Nasal cavity respiratory epithelium epithelial cell of viscerocranial mucosa (primary cell): ENCODE measurements at places on chromosomes 5 and 9. TPM values are rescaled to one million over a fixed set of nuclear protein-coding genes. Genes with fewer than 3 reads are reported as not detected.

SUSD3 gene
- total RNA-seq, result 0.78 TPM in 1 of 2 replicates, not detected in the other

NCS1 gene
- total RNA-seq, result 24.6 and 50.8 TPM in 2 replicates

ATP10B gene
- 1.7 and 15.2 TPM in 2 replicates for total RNA-seq

P4HA2 gene
- total RNA-seq, result 119 and 355 TPM in 2 replicates

TMC1 gene
- total RNA-seq, result 0.71 and 1.0 TPM in 2 replicates
